ENCODE measurements at places on chromosomes 16 and 17. TPM values are rescaled to one million over a fixed set of nuclear protein-coding genes. Genes with fewer than 3 reads are reported as not detected.
A peak's percentile ranks its signal among the peaks of the same experiment; 100 is the strongest.

The DOC2A gene
- not detected for total RNA-seq

- peak; percentile 73 for DNase-seq
These were observed 50.5 kb downstream of the DYNLRB2 start for GRCh38 chr16:80591071-80591915.

DNA sequence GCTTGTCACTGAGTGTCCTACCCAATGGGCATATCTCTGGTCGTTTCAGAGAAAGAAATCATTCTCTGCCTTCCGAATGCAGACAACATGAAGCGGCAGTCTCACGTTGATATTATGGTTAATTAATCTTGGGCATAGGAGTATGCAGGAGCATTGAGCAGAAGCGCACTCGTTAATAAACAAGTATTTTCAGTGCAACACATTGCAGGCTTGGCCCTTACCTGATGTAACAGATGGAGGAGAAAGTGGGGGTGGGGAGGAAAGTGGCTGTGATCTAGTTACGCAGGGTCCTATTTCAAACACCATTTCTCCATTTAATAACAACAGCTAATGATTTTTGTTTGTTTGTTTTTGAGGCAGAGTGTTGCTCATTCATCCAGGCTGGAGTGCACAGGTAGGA is 414.0 kb upstream of the RBFOX1 start:
- no peak for DNase-seq

The PLA2G10 gene
- not detected for total RNA-seq

GRCh38 chr17:35073183-35073790 is 9.8 kb upstream of the RFFL start:
- DNase-seq = no peak

DNA sequence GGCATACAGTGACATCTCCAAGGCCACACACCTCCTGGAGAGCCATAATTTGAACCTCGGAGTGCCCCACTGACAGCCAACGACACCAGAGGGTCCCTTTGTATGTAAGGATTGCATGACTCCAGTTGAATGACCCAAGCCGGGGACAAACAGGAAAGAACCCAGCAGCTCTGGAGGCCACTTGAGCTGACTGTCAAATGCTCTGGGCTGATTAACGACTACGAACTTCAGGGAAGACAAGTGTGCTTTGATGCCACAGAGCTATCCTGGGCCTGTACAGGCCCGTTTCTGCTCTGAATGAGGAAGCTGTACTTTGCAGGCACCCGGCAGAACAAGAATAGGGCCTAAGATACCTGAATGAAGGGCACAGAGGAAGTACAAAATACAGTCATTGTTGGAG is 404.6 kb downstream of the SLC39A11 start:
- no peak for DNase-seq

The CCL7 gene
- not detected for total RNA-seq

DNA sequence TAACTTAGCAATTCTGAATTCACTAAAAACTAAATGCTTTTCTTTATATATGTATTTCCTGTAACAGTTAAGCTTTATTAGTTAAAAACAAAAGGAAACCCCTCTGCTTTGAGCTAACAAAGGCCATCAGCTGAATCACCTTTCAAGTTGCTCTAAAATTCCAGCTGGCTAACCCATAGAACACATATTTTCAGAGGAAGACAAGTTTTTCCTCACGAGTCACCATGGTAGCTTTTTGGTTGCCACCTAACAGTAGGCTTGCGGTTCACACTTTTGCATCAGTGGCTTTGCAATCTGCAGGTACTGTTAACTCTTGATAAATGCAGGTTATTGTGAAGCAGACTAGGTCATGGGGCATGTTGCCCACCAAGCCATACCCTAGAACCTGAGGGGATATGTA is 57.6 kb upstream of the IRX5 start:
- DNase-seq = no peak

- no peak for DNase-seq
These were observed 968 bp downstream of the CEP112 start for GRCh38 chr17:66190738-66191592.

GRCh38 chr16:70793851-70794502 is 7.0 kb downstream of the VAC14 start:
- DNase-seq = no peak

DNA sequence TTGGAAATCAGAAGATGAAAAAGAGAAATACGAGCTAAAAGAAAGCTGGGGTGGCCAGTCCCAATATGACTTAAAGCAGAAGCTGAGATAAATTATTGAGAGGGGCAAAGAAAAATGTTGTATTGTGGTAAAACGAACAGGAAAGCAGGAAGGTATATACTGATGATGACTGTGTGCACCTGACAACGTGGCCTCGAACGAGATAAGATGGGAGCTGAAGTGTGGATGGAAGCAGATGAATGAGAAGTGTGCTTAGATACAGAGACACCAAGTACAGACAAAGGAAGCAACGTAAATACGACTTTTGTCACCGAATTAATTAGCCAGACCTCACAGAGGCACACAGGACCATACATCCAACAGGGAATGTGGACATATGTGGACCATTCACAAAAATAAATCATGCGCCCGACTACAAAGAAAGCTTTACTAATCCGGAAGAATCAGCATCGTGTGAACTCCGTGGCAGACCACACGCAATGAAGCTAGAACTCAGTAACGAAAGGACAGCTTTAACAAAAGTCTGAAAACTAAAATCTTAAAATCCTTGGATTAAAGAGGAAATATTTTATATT is 218.7 kb downstream of the RPTOR start:
- DNase-seq = no peak

DNA sequence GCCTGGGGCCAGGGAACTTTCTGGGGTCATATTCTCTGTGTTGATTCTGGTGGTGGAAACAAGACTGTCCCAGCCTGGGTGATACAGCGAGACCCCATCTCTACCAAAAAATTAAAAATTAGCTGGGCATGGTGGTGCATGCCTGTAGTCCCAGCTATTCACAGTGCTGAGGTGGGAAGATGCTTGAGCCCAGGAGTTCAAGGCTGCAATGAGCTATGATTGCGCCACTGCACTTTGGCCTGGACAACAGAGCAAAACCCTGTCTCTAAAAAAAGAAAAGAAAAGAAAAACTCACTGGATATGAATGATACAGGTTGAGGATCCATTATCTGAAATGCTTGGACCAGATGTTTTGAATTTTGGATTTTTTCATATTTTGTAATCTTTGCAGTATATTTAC is 13.6 kb downstream of the SCGB1C2 start:
- no peak for DNase-seq

DNA sequence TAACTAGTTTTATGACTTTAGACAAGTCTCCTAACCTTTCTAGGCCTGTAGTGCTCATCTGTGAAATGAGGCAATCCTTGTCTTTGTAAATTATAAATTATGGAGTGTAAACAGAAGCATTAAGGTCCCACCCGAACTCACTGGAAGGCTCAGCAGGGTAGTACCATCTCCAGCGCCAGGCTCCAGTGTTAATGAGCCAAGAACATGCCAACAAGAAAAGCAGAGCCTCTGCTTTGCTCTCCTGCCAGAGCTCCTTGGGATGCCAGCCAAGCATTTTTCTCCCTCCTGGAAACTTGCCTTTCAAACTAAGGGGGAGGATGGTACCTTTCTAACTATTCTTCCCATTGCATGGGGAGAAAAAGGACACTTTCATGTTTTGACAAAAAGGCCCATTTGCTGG is 14.9 kb downstream of the LIMD2 start:
- DNase-seq = no peak

GRCh38 chr16:20803192-20803560 is 3.1 kb downstream of the ERI2 start:
- no peak for DNase-seq

- DNase-seq = no peak
These were observed 168.6 kb downstream of the FTO start for GRCh38 chr16:53872248-53873221.

DNA sequence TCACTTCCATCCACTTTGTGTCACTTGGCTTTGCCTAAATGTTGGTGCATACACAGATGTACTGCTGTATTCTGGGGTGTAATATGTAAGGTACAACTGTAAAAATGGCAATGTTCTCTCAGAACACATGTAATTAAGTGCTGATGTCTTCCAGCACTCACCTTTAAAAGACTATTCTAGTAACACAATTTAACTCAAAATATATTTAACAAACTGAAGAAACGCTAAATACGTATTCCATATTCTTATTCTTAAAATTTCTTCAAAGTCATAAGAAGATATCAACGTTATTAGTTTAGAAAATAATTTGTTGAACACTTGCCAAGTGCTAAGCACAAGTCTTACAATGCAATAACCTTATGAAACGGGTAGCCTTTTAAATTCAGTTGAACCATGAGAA is 3.6 kb downstream of the CMC2 start:
- DNase-seq = no peak

DNA sequence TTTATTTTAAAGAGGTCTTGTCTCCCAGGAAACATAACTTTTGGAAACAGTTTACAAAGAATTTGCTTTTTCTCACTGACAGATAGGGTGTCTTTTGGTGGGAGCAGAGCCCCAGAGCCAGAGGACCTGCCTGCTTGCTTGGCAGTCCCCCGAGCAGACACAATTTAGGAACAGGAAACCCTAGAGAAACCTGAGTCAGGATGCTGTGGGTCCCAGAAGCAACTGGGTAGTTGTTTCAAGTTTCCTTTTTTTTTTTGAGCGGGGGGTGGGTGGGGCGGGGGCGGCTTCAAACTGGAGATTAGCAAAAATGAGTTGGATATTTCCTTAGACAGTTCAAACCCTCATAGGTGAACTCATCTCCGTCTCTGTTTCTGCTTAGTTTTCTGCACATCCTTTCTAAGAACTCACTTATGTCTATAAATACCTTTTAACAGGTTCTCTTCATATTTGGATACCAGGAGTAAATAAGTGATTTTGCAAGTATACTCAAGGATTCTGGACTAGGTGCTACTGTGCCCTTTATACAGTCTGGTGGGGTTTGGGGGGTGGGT is 135.1 kb downstream of the PRKCA start:
- DNase-seq = no peak

DNA sequence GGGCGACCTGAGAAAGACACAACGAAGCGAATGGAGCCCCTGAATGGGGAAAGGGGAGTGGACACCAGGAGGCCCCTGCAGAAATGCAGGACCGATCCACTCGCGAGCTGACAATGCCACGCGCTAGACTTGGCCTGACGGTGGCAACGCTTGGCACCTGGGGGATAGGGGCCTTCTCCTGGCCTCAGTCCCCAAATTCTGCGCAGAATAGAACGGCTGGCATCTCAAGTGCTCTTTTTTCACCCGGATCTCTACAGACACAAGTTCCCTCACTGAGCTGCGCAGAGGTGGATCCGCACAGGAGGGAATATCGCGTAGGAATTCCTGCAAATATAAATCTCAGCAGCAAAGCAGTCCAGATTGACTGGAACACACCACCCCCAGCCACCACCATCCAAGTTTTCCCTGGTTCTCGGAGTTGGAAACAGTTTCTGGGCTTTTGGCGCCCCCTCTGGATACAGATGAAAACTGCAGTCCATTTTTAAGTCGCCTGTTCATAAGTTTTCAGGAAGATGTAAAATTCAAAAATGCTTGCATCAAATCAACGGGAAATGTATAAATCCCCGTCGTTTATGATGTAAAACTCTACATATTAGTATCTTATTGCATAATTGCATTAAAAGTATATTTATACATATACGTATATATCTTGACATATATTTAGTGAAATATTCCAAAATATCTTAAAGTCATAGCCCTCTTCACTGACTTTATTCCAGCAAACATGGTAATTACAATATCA is 2.3 kb upstream of the SOX9 start:
- DNase-seq = no peak

The TUBB3 gene
- 5.0 TPM for total RNA-seq

The CHST6 gene
- not detected for total RNA-seq

DNA sequence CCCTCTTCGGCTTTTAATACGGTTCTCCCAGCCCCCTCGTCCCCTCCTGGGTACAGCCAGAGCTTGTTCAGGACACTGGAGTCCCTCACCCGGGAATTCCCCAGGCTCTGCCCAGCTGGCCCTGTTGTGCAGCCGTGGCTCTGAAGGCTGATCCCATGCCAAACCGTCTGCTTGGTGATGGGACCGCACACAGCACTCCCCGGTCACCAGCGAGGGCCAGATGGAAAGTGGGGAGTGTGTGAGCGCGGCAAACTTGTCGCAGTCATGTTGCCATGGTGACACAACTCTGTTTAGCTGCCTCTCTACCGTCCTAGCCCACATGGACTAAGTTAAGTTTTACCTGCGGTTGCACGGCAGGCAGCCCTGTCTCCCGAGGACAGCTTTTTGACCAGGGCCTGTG is 107.9 kb downstream of the RAP1GAP2 start:
- no peak for DNase-seq

DNA sequence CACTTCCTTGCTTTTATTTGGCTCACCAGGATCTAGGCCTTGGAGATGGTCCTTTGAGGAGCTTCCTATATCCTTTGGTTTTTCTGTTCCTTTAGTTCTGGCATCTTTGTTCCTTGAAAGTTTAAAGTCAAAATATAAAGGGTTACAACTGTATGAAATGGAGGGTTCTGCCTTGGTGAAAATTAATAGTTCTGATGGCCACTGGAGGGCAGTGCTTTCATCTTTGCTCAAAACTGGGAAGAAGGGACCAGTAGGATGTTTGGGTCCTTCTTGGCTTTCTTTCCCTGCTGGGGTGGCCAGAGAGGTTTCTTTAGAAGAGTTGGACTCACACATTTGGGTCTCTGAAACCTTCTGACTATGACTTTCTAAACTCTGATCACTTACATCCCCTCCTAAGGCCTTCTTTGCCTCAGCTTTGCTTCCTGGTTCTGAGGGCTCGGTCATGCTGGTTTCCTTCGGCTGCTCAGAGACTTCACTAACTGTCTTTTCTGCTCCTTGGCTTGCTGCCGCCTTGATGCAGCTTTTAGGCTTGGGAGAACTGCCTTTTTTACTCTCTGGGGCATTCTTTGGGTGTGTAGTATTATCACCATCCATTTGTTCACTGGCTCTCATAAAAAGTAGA is 10.9 kb upstream of the ITGA2B start:
- no peak for DNase-seq

The HOXB9 gene
- total RNA-seq = 19.6 TPM

GRCh38 chr17:42803074-42803883 is 4.6 kb downstream of the CNTD1 start:
- DNase-seq = no peak

GRCh38 chr17:35147375-35147905 is at the start of gene UNC45B:
TSS of gene UNC45B (plus strand) at chr17:35147817. CDS start at chr17:35148264, 447 bp downstream.
- DNase-seq = no peak

The MLX gene
- 60.4 TPM for total RNA-seq

- DNase-seq = no peak
These were observed 341.6 kb upstream of the TBX2 start for GRCh38 chr17:61058066-61058465.

The DOC2B gene
- total RNA-seq = 0.05 TPM

DNA sequence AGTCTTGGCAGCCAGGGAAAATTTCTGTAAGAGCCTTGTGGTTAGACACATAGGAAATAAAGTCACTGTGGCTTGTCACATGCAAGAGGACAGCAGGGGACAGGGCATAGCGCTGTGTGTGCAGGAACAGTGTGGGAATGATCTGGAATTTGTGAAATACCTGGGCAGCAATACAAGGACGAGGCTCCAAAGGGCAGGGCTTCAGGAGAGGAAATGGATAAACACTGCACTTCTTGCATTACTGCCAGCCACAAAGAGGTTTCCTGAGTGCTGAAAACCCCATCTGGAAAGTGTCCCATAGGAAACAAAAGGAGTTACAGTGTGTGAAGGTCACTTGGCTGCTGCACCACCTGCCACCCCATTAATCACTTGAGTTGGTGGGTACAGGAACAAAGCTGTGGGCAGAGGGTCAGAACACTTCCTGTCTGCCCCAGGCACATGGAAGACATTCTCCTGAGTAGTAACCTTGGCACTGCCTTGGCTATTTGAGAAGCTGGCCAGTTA is 12.1 kb upstream of the HP start:
- DNase-seq = no peak
